ENCODE measurements at places on chromosomes 6 and 20. TPM values are rescaled to one million over a fixed set of nuclear protein-coding genes. Genes with fewer than 3 reads are reported as not detected.

DNA sequence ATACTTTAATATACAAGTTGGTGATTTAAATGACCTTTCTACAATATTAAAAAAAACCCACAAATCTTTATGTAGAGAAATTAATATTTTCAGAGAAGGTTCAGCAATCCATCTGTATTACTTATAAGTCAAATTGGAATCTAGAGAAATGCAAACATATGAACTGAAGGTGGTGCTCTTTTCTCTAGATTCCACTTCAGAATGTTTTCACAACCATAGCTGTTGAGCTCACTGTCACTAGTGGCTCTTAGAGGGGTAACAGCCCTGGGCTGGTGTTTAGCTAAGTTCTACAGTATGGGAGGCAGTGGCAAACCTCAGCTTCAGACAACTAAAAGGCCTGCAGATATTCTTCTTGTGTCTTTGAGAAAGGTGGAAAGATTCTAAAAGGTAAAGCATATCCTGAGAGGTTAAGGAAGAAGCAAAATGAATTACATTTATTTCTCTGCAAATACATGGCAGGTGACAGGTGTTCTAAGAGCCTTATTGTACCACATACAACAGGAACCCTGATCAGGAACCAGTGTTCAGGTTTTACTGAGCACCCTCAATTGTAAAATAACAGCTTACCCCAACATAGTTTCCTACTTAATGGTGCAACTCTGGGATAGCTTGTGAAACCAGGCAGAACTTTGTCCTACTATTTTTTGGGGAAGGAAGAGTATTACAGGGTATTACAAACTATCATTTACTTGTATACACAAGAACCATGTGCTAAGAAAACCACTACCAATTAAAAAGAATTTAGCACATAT lies 56.6 kb upstream of the SAMHD1 start:
- DNase-seq: no peak

GRCh38 chr20:59030911-59031563 lies 1.1 kb downstream of the ATP5F1E start:
- DNase-seq: no peak

DNA sequence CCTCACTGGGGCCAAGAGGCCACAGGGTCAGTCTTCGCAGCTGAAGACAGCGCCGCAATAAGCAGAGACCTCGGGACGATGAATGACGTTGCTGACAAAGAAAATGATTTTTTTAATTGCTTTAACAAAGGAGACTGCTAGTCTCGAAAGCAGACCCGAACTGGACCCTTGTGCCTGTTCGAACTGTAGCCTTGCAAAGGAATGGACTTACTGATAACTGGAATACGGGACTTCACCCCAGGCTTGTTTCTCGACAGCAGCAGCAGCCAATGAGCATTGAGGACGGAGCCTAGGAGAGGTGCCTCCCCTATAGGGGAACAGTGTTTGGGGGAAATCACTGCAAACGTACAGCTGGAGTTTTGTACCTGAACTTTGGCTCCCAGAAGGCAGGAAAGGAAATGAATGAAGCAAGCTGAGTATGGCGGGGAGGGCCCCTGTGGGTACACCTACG lies 1.3 kb upstream of the TAF4 start:
- no peak for DNase-seq

DNA sequence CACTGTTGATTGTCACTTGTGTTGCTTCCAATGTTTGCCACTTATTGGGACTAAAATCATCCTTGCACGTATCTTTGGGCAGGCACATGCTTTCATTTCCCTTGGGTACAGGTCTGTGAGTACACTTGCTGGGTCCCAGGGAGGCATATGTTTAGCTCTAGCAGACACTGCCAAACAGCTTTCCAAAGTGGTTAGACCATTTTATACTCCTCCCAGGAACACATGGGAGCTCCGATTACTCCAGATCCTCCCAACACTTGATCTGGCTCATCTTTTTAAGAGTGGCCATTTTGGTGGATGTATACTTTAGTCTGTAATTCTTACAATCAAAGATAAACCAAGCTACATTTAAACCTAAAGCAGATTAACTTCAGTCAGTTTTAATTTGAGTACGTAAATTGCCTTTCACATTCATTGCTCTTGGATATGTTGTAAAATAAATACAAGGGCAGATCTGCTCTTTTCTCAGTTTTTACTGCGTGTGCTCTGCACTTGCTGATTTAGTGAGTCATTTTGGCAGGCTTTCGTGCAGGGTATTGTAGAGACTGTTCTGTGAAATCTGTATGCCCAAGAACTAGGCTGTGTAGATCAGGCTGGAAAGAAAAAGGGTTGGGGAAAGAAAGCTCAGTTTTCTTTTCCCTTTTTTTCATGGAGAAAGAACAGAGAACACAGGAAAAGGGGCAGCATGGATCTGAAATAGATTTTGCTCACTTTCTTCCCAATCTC lies 19.5 kb downstream of the SLC22A1 start:
- DNase-seq: no peak

- DNase-seq: no peak
Observed at GRCh38 chr6:112296122-112296521, 41.8 kb upstream of the LAMA4 start.

DNA sequence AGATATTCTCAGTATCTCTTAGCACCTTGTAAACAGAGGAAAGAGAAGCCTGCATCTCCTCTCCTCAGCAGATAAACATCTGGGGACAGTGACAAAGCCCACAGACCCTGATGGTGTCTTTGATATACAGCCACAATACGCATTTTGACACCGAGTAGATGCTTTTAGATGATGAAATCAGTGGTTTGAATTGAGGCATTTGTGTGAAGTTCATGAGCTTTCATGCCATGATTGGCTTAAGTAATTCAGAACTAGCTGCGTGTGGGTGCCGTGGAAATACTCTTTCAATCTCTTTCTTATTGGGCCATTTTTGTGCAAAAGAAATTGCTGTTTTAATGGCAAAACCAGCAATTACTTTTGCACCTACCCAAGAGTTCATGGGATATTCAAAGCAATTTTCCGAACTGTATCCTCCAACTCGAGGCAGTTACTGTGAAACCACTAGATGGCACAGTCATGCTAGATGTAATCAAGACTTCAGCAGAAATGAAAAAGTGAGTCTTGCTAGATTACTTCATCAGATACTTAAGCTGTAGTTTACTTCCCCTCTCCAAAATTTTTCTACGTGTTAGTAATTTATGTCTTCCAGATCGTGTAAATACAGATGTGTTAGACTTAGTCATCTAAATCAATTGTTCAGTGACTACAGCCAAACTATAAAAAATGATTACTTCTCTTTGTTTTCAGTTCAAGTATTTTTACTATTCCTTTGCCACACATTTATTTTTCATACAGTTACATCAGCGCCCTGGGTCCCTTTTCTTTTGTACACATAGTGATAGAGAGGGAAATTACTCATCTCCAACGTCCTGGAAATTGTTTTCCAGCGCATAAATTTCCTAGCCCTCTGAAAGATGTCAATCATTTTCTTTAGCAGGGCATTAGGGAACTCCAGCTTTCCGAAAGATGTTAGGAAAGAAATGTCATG lies 49.4 kb downstream of the IYD start:
- peak; percentile 59 for DNase-seq

Gene MDN1
- 11.3 TPM for total RNA-seq

Gene POM121L2
- not detected for total RNA-seq

DNA sequence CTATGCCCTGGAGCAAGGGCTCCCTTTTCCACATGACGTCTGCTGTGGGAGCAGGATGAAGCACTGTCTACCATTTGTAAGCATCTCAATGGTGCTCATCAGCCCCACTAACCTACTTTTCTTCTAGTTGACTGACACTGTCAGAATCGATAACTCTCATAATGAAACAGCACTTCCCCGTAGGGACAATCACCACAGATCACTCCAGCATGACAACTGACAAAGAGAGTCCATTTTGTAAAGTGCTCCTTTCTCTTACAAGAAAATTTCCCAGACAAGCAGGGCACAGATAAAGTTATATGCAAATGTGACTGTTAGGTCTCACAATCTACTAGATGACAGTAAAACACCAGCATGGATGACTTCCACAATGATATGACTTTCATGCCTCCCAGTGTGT lies 46.4 kb downstream of the HEBP2 start:
- no peak for DNase-seq

- no peak for DNase-seq
Observed at GRCh38 chr6:158143700-158144099, 24.4 kb downstream of the SERAC1 start.

Gene CD93
- total RNA-seq: 0.07 TPM

DNA sequence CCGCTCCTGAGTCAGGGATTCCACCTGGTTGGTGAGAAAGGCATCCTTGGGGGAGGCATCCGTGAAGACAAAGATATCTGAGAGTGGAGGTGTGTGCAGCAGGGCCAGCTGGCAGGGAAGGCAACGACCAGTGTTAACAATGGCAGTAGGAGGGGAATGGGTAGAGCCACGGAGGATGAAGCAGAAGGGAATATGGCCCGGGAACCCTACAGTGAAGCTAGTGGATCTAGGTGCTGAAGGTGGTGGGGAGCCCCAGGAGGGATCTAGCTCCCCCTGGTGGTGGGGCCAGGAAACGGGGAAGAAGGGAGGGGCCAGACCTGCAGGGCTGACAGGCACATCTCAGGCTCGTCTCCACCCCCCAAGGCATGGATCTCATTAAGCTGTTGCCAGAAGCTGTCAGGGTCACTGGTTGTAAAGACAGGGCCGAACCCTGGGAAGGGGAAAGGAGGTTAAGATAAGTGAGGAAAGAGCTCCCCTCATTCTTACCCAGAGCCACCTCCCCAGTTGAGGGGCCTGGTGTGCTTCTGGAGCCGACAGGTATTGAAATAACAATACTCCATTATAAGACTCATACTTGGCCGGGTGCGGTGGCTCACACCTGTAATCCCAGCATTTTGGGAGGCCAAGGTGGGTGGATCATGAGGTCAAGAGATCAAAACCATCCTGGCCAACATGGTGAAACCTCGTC lies 7.3 kb downstream of the VWA7 start:
- no peak for DNase-seq

DNA sequence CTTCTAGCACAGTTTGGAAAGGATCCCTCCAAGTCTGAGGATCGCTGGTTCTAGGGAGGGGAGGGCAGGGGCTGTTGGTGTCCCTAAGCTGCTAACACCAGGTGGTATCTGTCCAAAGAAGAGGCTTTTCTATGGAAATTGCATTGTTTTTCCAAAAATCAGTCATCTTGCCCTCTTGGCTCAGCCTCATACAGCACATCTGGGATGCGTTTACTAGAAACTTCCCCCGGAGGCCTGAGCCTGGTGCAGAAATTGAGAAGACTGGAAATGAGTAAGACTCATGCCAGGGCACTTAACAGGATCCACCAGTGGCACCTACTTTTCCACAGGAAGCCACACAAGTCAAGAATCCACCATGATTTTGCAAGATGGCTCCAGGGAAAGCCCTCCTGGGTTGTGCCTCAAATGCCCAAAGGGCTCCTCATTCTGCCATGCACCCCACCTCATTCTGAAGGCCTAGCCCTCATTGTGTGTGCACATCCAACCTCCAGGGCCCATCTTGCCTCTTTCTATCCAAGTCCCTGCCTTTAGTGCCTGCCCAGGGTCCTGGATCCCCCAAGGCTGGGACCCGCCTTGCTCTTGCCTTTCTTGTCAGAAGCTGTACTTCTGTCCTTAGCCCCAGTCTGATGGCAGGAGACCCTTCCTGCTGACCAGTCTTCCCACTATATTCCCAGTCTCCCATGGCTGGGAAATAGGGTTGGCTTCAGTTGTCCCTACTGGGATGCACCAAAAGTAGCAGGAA lies 97.6 kb downstream of the MRPL14 start:
- no peak for DNase-seq

DNA sequence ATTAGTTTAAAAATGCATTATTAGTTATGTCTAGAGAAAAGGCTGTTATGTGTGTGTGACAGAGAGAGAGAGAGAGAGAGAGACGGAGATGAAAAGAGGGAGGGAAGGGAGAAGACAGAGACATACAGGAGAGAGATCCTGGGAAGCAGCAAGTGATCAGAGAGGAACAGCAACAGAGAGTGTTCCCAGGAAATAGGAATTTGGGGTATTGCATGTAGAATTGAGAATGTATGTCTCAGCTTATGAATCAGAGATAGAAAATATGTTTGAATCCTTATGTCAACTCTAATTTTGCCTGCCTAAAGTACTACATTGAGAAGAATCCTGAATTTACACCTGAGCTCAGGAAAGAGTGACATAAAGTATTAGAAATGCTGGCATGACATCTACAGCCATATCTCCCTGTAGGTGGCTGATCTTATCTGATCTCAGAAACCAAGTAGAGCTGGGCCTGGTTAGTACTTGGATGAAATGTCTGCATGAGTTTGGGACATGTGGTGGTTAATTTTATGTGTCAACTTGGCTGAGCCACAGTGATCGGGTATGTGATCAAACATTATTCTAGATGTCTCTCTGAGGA lies 130.6 kb downstream of the TENT5A start:
- no peak for DNase-seq

DNA sequence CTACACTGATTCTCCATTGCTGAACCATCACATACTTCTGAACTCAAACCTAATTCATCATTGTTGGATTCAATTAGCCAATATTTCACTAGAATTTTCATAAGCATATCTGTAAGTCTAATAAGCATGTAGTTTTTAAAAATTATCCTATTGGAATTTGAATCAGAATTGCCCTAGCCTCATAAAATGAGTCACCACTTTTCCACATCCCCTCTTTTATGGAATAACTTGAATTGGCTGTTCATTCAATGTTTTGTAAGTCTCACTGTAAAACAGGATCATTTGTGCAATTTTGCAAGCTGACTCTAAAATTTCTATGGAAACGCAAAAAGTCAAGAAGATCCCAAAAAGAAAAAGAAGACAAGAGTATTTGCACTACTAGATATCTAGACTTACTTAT lies 141.0 kb downstream of the HACE1 start:
- no peak for DNase-seq

- no peak for DNase-seq
Observed at GRCh38 chr6:90000864-90001731, 106.8 kb downstream of the GJA10 start.

Gene FOXA2
- not detected for total RNA-seq

DNA sequence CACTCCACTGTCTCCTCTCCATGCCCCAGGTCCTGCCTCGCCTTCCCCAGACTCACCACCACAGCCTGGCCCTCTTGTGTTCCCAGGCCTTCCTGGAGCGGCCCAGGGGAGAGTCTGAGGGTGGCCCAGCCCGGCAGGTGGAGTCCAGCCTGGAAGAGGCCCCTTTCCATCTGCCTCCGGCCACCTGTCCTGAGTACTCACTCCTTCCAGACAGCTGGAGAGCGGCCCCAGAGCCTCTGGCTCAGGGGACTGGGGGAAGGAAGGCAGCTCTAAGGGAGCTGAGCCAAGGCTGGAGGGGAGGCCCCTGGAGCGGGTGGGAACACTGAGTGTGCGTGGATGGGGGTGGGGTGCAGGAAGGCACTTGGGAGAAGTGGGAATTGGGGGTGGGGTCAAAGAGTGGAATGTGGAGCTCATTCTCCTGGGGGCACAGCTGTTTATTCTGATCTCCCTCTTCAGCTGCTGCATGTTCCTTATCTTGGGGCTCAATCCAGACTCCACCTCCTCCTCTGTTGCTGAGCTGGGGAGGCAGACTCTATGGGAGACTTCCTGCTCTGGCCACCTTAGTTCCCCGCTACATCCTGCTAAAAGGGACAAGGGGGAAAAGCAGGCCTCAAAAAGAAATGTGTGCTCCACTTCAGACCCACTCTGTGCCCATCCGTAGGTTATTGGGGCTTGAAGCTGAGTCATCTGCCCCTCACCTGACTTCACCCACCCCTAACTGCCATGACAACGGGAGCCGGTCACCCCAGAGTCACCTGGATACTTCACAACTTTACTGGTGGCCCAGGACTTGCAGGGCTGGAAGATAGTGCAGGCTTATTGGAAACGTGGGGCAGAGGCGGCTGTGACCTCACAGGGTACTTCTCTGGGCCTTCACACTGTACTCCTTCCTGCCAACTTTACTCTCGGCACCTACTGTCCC lies 19.5 kb upstream of the TAF8 start:
- no peak for DNase-seq

GRCh38 chr6:119742188-119742803 lies 392.7 kb upstream of the MAN1A1 start:
- DNase-seq: no peak

Gene SNPH
- 7.2 TPM for total RNA-seq

All from epithelial cell of proximal tubule (primary cell).